ENCODE measurements at places on chromosomes 3 and 15.

- DNase-seq = no peak
- H3K36me3 ChIP-seq = no peaks in the 10 kb centered on the region
- H3K4me3 ChIP-seq = no peak overlapping the region
- H3K27ac ChIP-seq = no peak overlapping the region
- peaks cover 31% of the 10 kb centered on the region for H3K27me3 ChIP-seq
Measured at GRCh38 chr3:123388811-123389627, 59.9 kb downstream of the ADCY5 start.

DNA sequence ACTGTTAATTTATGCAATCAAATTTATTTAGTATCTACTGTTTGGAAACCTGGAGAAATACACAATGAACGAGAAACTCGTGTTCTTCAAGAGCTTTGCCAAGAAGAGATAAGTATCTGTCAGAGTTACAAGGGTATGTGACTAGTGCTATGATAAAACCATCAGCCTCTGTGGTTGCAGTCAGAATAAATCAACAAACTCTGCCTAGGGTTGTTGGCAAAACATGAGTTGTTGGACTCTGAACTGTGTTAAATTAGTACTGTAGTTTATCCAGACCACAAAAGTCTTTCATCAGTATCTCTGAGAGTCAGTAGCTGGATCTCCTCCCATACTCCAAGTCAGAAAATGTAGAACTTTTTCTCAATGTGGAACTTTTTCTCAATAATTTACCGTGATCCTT is 918.4 kb downstream of the NAALADL2 start:
- H3K27me3 ChIP-seq = no peaks in the 10 kb centered on the region
- DNase-seq = no peak
- no peaks in the 10 kb centered on the region for H3K36me3 ChIP-seq
- no peak overlapping the region for H3K27ac ChIP-seq

- peak; percentile 24 for DNase-seq
- no peak overlapping the region for H3K27ac ChIP-seq
- H3K36me3 ChIP-seq = no peaks in the 10 kb centered on the region
- no peak overlapping the region for H3K4me3 ChIP-seq
- peaks cover 16% of the 10 kb centered on the region for H3K4me1 ChIP-seq
Measured at GRCh38 chr3:43190670-43191069, 84.8 kb upstream of the POMGNT2 start.

GRCh38 chr3:155031186-155031585 is 48.9 kb upstream of the MME start:
- H3K4me1 ChIP-seq = peaks cover 18% of the 10 kb centered on the region
- no peak overlapping the region for H3K4me3 ChIP-seq
- peak overlapping the region; percentile 10 for H3K27ac ChIP-seq
- DNase-seq = peak; percentile 41
- H3K36me3 ChIP-seq = no peaks in the 10 kb centered on the region

GRCh38 chr3:136730595-136731273 is 21.4 kb downstream of the STAG1 start:
- no peak overlapping the region for H3K27ac ChIP-seq
- H3K27me3 ChIP-seq = no peaks in the 10 kb centered on the region

DNA sequence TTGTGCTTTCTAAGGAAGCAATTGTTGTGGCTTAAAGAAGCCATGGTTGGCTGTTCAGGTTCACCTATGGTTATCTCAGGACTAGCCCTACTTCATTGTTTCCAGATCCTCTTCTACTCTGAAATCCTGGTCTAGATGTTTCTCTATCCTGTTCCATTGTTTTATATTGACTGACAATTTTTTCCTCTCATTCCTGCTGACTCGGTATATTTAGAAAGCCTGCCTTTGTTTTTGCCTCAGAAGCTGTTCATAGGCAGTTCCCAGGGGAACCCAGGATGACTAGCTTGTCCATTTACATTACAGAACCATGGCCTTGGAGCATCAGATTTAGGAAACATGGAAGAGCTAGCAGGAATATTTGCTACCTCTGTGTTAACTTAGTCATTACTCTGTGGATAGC is 64.0 kb downstream of the SLC9C1 start:
- no peaks in the 10 kb centered on the region for H3K27me3 ChIP-seq
- DNase-seq = no peak
- no peaks in the 10 kb centered on the region for H3K4me1 ChIP-seq
- no peaks in the 10 kb centered on the region for H3K36me3 ChIP-seq
- no peak overlapping the region for H3K4me3 ChIP-seq

DNA sequence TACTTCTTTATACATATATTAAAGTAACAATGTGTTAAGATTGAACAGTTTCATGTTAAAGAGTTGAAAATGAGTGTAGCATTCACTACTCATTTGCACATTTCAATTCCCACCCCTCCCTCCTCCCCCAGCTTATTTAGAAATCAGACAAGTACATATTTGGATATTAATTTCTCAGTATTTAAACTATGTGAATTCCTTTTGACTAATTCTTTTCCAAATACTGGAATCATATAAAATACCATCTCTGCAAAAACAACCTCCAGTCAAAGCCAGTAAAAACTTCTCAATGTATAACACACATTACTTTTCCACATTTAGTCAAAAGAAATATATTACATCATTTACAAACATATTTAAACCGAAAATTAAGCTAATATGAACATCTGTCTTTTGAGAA is 25.5 kb upstream of the SHC4 start:
- H3K4me3 ChIP-seq = no peak overlapping the region
- peaks cover 28% of the 10 kb centered on the region for H3K36me3 ChIP-seq
- no peaks in the 10 kb centered on the region for H3K27me3 ChIP-seq
- H3K27ac ChIP-seq = no peak overlapping the region
- no peaks in the 10 kb centered on the region for H3K4me1 ChIP-seq

DNA sequence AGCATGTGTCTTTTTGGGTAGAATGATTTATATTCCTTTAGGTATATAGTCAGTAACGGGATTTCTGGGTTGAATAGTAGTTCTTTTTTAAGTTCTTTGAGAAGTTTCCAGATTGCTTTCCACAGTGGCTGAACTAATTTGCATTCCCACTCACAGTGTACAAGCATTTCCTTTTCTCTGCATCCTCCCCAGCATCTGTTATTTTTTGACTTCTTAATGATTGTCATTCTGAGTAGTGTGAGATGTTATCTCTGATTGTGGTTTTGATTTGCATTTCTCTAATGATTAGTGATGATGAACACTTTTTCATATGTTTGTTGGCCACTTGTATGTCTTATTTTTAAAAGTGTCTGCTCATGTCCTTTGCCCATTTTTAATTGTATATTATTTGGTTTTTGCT is 337.6 kb downstream of the EFHB start:
- no peaks in the 10 kb centered on the region for H3K36me3 ChIP-seq
- H3K4me1 ChIP-seq = no peaks in the 10 kb centered on the region
- no peak for DNase-seq
- no peaks in the 10 kb centered on the region for H3K27me3 ChIP-seq
- H3K4me3 ChIP-seq = no peak overlapping the region

- no peaks in the 10 kb centered on the region for H3K4me1 ChIP-seq
- no peak overlapping the region for H3K27ac ChIP-seq
- no peaks in the 10 kb centered on the region for H3K36me3 ChIP-seq
- no peak overlapping the region for H3K4me3 ChIP-seq
- H3K27me3 ChIP-seq = no peaks in the 10 kb centered on the region
- DNase-seq = no peak
Measured at GRCh38 chr3:133467780-133468179, 67.9 kb downstream of the BFSP2 start.

All from MCF 10A (cell line).